ENCODE measurements at places on chromosomes 4 and X. TPM values are rescaled to one million over a fixed set of nuclear protein-coding genes. Genes with fewer than 3 reads are reported as not detected.

DNA sequence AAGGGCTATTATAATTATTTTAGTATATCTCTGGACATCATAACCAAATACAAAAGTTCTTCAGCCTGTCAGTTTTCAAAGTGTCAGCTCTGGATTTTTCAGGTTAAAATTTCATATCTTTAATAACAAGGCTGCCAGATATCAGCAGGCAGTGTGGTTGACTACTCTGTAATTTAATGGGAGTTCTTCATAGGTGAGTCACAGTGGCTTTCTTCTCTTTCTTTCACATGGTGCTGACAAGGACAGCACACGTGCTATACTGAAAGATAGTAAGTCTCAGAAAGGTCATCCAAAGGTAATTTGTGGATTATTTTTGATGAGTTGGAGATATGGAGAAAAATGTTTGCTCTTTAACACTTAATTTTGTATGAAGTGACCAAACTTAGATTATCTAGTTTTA lies 43.2 kb downstream of the GALNT7 start:
- no peak for DNase-seq

DNA sequence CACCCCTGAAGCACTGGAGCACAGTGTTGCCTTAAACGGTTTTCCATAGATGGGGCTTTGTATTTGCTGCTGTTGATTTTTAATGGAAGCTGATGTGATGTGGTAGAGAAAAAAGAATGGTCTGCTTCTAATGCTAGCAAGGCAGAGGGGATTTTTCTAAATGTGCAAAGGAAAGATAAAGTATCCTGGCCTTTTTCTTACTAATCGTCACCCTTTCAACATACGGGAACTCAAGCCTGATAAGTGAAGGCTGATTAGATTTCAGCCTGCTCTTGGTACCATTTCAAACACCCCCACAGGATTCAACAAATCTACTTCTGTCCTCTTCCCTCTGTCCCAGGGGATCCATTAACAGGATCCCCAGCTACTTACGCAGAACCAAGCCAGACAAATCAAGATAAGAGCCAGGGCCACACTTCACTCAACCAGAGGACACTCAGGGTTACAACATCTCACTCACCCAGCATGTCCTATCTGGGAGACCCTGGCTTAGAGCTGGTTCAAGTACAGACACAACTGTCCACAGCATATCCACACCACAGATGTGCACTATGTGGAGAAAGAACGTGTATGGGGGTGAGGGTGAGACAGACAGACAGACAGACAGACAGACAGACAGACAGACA lies 180.0 kb downstream of the SH3KBP1 start:
- DNase-seq: no peak

DNA sequence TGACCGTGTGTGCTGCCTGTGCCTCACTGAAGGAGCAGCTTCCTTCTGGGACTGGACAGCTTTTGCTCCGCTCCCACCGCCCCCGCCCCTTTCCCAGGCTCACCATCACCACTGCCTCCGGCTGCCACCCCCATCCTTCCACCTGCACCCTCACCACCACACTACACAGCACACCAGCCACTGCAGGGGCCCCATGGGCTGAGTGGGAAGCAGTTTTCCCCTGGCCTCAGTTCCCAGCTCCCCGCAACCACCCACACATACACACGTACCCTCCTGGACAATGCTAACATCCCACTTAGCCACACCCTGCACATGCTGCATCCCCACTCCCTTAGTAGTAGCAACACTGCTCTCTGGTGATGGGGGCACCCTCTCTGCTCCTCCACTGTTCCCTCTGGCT lies 29.6 kb upstream of the COX18 start:
- DNase-seq: no peak

GRCh38 chr4:184500748-184501589 lies 26.6 kb upstream of the IRF2 start:
- DNase-seq: no peak

DNA sequence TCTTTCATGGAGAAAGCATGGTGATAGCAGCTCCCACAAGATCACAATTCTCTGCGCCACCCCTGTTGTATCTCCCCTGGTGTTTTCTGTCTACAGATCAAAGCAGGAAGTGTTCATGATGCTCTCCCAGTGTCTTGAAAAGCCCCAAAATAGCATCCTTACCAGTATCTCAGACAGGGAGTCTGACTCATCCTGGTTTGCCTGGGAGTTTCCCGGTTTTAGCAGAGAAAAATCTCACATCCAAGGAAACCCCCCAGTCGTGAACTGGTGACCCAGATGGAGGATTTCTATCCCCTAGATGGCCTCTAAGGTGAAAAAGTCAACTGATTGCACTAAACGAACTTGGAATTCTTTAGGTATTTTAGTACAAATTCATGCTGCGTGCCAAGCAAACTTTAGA lies 64.3 kb upstream of the NR0B1 start:
- DNase-seq: no peak

DNA sequence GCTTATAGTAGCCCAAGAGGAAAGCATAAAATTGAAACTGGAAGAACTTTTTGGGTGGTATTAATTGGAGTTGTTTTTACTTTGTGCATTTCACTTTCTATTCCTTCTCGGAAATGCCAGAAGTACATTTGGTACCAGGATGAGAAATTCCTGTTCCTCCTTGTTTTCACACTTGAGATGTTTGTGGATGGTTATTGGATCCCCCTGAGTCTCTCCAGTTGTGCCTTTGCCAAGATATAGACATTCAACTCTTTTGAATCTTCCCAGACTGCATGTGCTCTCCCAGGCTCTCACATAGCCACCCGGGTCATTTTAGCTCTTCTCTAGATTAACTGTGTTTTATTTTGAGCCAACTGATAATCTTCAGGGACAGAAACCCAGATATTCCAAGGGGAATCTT lies 120.5 kb downstream of the AFF1 start:
- DNase-seq: no peak

GRCh38 chr4:167031534-167032156 lies 202.6 kb downstream of the SPOCK3 start:
- DNase-seq: no peak

Gene GATA1
- not detected for total RNA-seq

Gene CT45A5
- total RNA-seq: not detected

Gene DCLK2
- total RNA-seq: 11.8 TPM

Gene GAGE12J
- not detected for total RNA-seq

All from mucosa of descending colon (tissue), 3 donors.